ENCODE measurements at places on chromosomes 6 and 20.

DNA sequence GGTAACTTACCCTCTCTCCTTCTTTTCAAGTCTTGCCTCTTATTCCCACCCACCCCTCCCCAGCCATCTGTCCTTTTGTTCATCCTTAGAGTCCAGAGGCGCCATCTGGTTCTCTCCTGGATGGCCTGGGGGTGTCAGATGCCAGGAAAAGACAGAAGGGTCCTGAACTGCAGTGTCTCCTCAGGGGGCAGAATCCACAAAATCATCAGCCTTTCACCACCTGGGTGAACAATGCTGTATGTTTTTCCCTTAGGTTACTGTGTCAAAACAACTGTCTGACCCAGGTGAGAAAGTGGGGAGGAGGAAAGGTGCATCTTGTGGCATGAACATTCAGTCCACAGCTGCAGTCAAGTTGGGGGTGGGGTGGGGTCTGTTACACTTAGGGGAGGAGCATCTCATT is 47.9 kb upstream of the FYN start:
- peak; percentile 55 for DNase-seq

DNA sequence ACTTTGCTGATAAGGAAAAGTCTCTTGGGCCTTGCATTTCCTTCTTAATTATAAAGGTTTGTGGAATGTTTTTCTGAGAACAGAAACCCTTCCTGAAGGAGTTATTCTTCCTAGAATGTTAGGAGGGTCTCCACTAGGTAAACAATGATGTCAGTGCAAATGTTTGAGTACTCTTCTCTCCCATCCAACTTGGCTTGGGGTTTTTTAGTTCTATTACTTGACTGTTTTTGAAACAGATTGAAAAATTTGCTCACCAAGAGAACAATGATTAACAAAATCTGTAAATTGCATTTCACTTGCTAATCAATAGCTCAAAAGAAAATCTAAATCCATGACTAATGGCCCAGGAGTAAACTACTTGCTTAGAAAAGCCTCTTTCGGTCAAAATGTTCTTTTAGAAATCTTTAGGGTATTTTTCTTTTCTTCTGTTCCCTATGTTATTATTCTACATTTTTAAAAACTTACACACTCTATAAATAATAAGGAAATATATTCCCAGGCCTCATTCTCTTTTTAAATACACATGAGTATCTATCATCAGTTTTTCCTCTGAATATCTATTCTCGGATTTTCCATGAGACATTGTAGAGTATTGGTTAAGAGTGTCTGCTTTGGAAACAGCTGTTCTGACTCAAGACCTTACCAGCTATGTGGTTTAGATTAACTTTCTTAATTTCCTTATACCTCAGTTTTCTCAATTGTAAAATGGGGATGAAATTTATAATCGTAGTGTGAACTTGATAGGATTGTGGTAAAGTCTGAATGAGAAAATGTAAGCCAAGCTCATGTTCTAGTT is 234.2 kb upstream of the CITED2 start:
- no peak for DNase-seq

GRCh38 chr6:130008236-130008873 is 10.0 kb upstream of the L3MBTL3 start:
- no peak for DNase-seq

- DNase-seq: no peak
These were observed 391.7 kb upstream of the SPTLC3 start for GRCh38 chr20:12617076-12617475.

GRCh38 chr6:15441215-15441868 is 195.5 kb downstream of the JARID2 start:
- DNase-seq: peak; percentile 66

DNA sequence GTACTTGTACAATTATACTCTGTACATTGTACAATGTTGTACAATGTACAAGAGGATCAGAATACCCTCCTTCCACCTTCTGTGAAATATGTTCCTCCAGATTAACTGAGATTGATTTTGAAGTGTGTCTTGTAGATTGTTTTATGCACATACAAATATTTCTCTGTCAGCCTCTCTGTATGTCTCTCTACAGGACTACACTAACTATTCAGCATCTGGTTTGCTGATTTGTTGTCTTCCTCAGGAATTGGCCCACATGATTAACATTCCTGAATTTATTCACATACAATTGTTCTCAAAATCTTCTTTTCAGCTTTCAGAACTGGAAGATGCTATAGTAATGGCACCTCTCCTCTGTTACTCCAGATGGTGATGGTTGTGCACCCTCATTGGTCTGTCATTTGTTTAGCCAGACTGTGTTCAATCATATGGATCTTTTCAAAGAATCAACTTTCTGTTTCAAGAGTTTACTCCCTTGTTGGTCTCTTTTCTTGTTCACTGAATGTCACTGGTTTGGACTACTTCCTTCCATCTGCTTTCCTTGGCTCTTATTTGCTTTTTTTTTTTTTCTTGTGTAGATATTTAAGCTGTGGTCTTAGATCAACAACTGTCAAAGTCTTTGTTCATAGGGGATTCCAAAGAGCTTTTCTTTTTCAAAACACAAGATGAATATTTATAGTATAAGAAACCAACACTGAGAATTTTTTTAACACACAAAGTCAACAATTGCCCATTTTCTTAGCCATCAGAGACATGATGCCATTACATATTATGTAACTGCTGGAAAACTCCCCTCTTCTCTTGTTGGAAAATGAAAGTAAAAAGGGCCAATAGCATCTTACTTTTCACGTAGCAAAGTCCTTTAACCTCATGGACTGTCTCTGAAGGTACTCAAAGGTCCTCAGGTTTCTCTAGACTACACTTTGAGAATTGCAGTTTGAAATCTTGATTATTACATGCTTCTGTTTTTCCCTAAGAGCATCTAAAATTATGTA is 67.9 kb downstream of the LPA start:
- no peak for DNase-seq

GRCh38 chr6:105193647-105194046 is 13.8 kb upstream of the POPDC3 start:
- no peak for DNase-seq

DNA sequence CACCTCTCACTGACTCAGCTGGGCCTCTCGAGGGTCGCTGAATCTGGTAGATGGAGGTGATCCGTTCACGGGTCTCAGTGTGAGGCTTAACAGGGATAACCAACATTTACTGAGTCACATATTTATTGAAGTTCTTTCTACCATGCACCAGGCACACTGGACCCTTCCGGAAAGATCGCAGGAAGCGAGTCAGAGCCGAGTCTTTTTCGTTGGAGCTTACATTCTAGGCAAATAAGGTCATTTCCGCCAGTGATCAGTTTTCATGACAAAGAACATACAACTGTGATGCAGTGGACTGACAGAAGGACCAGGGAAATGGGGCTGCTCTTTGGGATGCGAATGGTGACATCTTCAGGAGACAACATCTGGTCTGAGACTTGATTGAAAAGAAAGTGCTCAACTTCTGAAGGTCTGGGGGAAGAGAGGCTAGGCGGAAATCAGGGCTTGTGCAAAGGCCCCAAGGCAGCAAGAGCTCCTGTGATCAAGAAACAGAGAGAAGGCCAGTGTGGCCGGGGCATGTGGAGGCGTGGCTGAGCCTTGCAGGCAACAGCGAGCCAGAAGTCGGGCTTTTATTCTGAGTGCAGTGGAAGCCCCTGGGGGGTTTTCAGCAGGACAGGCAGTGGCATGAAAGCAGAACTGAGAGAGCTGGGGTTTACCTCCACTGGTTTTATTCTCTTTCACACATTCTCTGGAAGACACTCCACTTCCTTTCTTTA is 56.7 kb downstream of the APCDD1L start:
- DNase-seq: no peak
